ENCODE measurements at places on chromosomes 6 and 20. TPM values are rescaled to one million over a fixed set of nuclear protein-coding genes. Genes with fewer than 3 reads are reported as not detected.

The CD93 gene
- total RNA-seq = 4.3 TPM

The BMP6 gene
- total RNA-seq = not detected

The TBPL1 gene
- 29.9 TPM for total RNA-seq

The BANF2 gene
- total RNA-seq = not detected
